Panc1 (cell line): ENCODE measurements at places on chromosomes 16 and 17.

- no peak for DNase-seq
- no peaks in the 10 kb centered on the region for H3K27me3 ChIP-seq
- peaks cover 9% of the 10 kb centered on the region; the same call in 1 of the 2 replicates for H3K36me3 ChIP-seq
- H3K4me3 ChIP-seq = no peak overlapping the region
- H3K4me1 ChIP-seq = peaks cover 6% of the 10 kb centered on the region
Observed at GRCh38 chr17:47192554-47192953, 3.5 kb upstream of the CDC27 start.

DNA sequence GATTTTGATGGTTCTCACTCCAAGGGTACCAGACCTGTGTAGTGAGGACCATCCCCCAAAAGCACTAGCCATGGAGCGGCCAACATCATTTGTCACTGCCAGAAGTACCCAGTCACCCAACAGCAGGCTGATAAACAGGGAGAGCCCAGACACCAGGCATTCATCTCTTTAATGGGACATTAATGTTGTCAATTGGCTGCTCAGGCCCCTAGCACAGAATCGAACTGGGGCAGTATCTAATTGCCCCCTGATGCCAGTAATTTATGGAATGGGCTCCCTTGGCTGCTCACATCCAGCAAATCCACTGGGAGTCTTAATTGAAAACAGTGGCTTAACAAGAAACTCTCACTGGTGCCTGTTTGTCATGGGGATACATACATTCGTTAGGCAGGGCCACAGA lies 344.6 kb downstream of the XYLT1 start:
- H3K27me3 ChIP-seq = peaks cover 4% of the 10 kb centered on the region
- no peak overlapping the region for H3K4me3 ChIP-seq
- H3K4me1 ChIP-seq = no peaks in the 10 kb centered on the region
- DNase-seq = no peak
- H3K27ac ChIP-seq = no peak overlapping the region

GRCh38 chr16:361872-362701 lies 8.3 kb downstream of the MRPL28 start:
- H3K27ac ChIP-seq = no peak overlapping the region
- peaks cover 9% of the 10 kb centered on the region for H3K4me1 ChIP-seq
- DNase-seq = peak; percentile 47
- H3K27me3 ChIP-seq = no peaks in the 10 kb centered on the region
- H3K4me3 ChIP-seq = peak overlapping the region; percentile 23

- no peak for DNase-seq
- H3K27ac ChIP-seq = no peak overlapping the region
- no peaks in the 10 kb centered on the region for H3K4me1 ChIP-seq
- H3K4me3 ChIP-seq = no peak overlapping the region
- H3K36me3 ChIP-seq = no peaks in the 10 kb centered on the region
Observed at GRCh38 chr17:8918807-8919465, 46.6 kb downstream of the PIK3R5 start.

GRCh38 chr16:47142486-47142820 lies 1.3 kb downstream of the NETO2 start:
- no peaks in the 10 kb centered on the region for H3K36me3 ChIP-seq
- H3K27me3 ChIP-seq = no peaks in the 10 kb centered on the region
- H3K4me1 ChIP-seq = peaks cover 32% of the 10 kb centered on the region

- H3K36me3 ChIP-seq = no peaks in the 10 kb centered on the region
Observed at GRCh38 chr17:27336184-27336583, 42.3 kb downstream of the WSB1 start.

- H3K4me3 ChIP-seq = no peak overlapping the region
- no peak overlapping the region for H3K27ac ChIP-seq
- H3K4me1 ChIP-seq = peaks cover 5% of the 10 kb centered on the region
- no peak for DNase-seq
- no peaks in the 10 kb centered on the region for H3K27me3 ChIP-seq
Observed at GRCh38 chr17:46270032-46270431, 24.9 kb upstream of the LRRC37A start.

- H3K27me3 ChIP-seq = no peaks in the 10 kb centered on the region
- H3K4me3 ChIP-seq = 0 out of 2 replicates have a peak overlapping the region, but pooled peaks have one; percentile 4
- 0 out of 2 replicates have a peak overlapping the region, but pooled peaks have one; percentile 26 for H3K27ac ChIP-seq
- DNase-seq = no peak
Observed at GRCh38 chr17:62062302-62062701, 2.8 kb downstream of the MED13 start.

DNA sequence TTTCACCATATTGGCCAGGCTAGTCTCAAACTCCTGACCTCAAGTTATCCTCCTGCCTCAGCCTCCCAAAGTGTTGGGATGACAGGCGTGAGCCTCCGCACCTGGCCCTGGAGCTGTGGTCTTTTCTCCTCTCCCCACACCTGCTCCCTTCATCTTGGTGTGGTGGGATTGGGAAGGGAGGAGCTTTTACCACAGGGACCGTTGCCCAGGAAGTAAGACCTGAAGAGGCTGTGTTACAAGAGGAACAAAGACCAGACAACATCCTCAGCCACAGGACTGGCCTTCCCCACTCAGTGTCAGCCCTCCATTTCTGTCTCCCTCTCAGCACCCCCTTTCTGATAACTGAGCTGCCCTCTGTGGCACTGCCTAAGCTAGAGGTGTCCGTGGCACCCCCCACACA lies 9.4 kb upstream of the C17orf113 start:
- H3K4me3 ChIP-seq = no peak overlapping the region
- DNase-seq = no peak
- H3K4me1 ChIP-seq = peaks cover 6% of the 10 kb centered on the region; the same call in 1 of the 2 replicates
- H3K27ac ChIP-seq = no peak overlapping the region
- no peaks in the 10 kb centered on the region for H3K36me3 ChIP-seq

- DNase-seq = no peak
- no peaks in the 10 kb centered on the region for H3K36me3 ChIP-seq
- no peak overlapping the region for H3K4me3 ChIP-seq
Observed at GRCh38 chr16:71537643-71538042, 11.4 kb downstream of the CHST4 start.

GRCh38 chr17:64020056-64020766 lies at the start of gene ICAM2:
ICAM2 (minus strand) TSS chr17:64020633; CDS start chr17:64006691, 13,942 bp downstream.
- no peaks in the 10 kb centered on the region for H3K36me3 ChIP-seq
- H3K27ac ChIP-seq = no peak within 1 kb of the TSS
- H3K4me3 ChIP-seq = no peak within 1 kb of the TSS
- no peaks in the 10 kb centered on the region; the same call in 1 of the 2 replicates for H3K27me3 ChIP-seq
